ENCODE measurements at places on chromosomes 2 and 18. TPM values are rescaled to one million over a fixed set of nuclear protein-coding genes. Genes with fewer than 3 reads are reported as not detected.

The FAP gene
- total RNA-seq: 0.11 TPM

The DYNAP gene
- not detected for total RNA-seq

The PTPRM gene
- 34.5 TPM for total RNA-seq

The TRIM43 gene
- total RNA-seq: 0.09 TPM

The TTN gene
- total RNA-seq: 0.05 TPM

The ASIC4 gene
- 0.05 TPM for total RNA-seq

The PTCD3 gene
- total RNA-seq: 70.0 TPM

The PRKAG3 gene
- total RNA-seq: not detected

The CCDC148 gene
- total RNA-seq: 0.62 TPM

The FBLN7 gene
- 0.53 TPM for total RNA-seq
